Activated T-cell treated with anti-CD3 and anti-CD28 coated beads, Interleukin-2, amount 50 U/mL, for 72 hours (primary cell): ENCODE measurements at places on chromosomes 12 and 14. TPM values are rescaled to one million over a fixed set of nuclear protein-coding genes. Genes with fewer than 3 reads are reported as not detected.

Gene CCDC88C
- 103 TPM for total RNA-seq

Gene TMEM119
- 0.74 TPM for total RNA-seq

Gene KLC1
- 177 TPM for total RNA-seq

Gene LRP1-AS
- not detected for total RNA-seq

Gene KRT73
- 1.3 TPM for total RNA-seq

Gene PKP2
- 0.12 TPM for total RNA-seq

Gene PRB2
- not detected for total RNA-seq
